ENCODE measurements at places on chromosomes 11 and 22. TPM values are rescaled to one million over a fixed set of nuclear protein-coding genes. Genes with fewer than 3 reads are reported as not detected.
A peak's percentile ranks its signal among the peaks of the same experiment; 100 is the strongest.

DNA sequence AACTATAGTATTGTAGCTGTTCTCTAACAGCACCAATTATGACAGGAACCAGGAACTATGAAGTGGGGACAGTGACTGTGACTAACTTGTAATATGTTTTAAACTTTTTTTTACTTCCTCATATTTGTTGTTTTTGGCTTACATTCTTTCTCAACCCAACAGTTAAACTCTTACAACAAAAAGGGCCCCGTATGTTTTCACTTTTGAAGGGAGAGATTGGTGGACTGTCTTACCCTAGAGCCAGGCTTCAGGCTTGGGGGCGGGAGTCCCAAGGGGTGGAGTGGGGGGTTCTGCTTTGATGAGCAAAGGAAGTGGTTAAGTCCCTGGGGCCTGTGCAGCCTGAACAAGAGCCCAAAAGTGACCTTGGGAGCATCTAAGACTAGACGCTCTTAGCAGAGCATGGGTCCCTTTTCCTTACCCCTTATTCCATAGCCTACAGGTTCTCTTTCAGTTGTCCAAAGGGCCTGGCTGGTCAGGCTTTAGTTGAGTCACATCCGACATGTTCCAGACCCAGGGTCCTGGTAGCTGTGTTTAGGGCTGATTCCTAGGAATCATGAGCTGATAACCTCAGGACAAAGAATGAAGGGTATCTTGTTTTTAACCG, 38.8 kb downstream of the STIM1 start:
- DNase-seq: no peak

GRCh38 chr22:26330971-26331625, 98.0 kb upstream of the ASPHD2 start:
- peak; percentile 3 for DNase-seq

GRCh38 chr11:95241681-95242081, 10.7 kb upstream of the SESN3 start:
- peak; percentile 57 for DNase-seq

NLRP6 gene
- polyA plus RNA-seq: not detected

DNA sequence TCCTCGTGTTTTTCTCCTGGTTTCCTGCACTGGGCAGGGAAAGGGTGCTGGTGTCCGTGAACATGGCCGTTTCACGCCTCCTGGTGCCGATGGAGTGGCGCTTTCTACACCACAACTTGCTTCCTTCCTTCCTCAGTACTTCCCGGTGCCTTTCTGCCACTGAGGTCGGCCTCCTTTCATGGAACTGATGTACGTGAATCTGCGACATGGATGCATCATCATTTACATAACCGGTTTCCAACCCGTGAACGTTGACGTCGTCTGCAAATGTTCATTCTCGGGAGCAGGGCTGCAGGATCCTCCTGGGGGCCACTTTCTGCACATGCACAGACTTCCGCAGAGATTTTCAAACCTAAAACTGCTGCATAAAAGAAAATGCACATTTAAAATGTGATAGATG, 474.4 kb downstream of the BRD1 start:
- DNase-seq: no peak

DNA sequence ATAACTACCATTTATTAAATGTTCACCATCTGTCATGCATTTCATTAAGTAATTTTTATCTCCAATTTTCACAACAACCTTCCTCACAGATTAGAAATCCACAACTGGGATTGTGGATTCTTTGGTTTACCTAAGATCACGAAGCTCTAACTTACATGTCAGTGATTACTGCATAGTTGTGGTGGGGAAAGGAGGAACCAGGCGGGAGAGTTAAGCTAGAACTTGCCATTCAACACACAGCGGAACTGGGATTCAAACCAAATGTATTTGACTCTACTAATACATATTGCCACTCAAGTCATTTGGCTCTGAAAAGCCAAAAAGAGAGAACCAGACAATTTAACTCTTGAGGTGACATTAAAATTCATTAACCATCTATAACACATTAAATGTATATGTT, 10.4 kb upstream of the LAYN start:
- no peak for DNase-seq

DNA sequence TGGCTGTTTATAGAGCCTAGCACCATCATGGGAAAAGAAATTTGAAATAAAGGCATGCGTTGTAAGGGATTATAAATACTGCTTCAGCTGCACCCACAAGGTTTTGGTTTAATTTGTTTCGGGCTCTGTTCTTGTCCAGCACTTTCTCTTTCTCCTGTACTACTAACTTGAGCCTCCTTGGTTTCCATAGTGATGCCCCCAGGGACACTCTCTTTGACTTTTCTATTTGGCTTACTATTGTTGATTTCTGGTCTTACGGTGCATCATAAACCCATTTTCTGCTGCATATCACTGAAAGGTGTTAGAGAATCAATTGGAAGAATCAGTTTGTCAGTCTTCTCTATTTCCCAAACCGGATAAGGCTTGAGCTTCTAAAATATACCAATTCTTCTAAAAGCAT, 1674.3 kb upstream of the RAG2 start:
- no peak for DNase-seq

- DNase-seq: no peak
These were observed 28.4 kb downstream of the C11orf91 start for GRCh38 chr11:33672273-33672672.

DNA sequence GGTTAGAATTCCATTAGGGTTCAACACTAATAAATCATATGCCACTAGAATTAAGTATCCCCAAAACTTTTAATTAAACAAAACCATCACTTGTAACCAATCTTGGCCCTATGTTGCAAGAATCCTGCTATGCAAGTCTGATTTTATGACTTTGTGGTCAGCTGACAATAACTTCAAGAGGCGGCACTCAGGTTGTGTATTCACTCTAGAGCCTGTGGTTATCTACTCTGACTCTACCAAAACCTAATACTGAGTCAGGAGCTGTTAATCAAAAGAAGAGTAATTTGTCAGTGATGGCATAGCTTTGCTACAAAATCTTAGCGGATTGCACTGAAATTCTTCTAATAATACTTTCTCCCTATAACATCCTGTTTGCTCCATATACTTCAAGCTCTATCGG, 253.7 kb downstream of the AASDHPPT start:
- DNase-seq: no peak

SHISAL1 gene
- 0.60 TPM for polyA plus RNA-seq

DCHS1 gene
- 35.1 TPM for polyA plus RNA-seq

DNA sequence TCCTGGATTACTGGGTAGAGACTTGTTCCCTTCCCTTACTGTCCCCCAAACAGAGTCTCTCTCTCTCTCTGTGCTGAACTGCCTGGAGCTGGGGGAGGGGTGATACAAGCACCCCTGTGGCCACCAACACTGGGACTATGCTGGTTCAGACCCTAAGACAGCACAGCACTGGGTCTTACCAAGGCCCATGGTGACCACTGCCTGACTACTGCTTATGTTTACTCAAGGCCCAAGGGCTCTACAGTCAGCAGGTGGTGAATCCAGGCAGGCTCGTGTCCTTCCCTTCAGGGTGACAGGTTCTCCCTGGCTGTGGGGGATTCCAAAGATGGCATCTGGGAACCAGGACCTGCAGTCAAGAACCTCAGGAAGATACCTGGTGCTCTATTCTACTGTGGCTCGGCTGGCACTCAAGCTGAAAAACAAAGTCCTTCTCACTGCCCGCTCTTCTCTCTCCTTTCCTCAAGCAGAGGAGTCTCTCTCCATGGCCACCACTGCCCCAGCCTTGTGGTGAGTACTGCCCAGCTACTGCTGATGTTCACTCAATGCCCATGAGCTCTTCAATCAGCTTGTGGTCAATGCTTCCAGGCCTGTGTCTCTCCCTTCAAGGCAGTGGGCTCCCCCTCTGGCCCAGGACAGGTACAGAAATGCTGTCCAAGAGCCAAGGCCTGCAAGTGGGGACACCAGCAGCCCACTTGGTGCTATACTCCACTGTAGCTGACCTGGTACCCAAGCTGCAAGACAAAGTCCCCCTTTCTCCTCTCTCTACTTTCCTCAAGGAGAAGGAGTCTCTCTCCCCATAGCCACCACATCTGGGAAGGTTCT, 41.8 kb upstream of the SHANK2 start:
- no peak for DNase-seq

OR5P2 gene
- polyA plus RNA-seq: 0.27 TPM

CAT gene
- 218 TPM for polyA plus RNA-seq

- DNase-seq: peak; percentile 99
These were observed at the start of gene MSANTD4 for GRCh38 chr11:106021967-106022794. Gene MSANTD4 (minus strand): TSS chr11:106022240. CDS start chr11:106010917, 11,323 bp downstream.

DNA sequence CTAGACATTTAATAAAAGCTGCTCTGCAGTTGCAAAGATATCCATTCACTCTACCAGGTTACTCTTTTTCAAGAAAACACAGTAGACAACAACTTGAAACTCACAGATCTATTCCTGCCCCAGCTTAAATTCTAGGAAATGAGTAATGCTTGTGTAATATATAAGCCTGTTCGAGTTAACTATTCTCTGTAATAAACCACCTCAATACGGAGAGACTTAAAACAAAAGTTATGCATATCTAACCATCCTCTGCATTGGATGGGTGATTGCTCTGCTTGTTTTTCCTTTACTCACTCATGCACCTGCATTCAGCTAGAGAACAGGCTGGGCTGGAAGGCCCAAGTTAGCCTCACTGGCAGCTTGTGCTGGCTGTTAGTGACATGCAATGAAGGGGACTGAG, 13.3 kb downstream of the LRRC4C start:
- DNase-seq: no peak

FOSL1 gene
- polyA plus RNA-seq: 0.19 TPM

FJX1 gene
- polyA plus RNA-seq: 5.6 TPM

DNA sequence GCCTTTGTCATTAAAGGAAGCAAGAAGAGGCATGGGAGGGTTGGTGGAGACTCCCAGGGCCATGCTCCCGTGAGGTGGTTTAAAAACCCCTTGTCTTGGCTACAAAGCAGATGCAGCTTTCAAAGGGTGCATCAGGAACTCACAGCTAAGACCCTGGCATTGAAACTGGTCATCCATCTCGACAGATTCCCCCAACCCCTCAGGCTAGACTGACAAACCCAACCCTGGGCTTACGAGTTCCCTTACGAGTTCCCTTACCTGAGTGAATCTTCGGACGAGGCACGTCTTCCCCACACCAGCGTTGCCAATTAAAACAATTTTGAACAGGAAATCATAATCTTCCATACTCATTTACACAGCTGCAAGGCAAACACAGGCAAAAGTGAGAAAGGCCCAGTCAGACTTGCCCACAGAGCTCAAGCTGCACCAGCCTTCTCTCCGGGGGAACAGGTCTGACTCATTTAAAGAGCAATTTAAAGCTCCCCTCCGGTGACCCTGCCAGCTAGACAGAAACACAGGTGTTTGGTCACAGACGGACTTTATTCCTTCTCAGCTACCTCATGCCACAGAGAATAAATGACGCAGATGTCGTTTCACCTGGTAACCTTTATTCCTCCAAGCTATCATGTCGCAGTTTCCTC, 74.6 kb downstream of the RAB30 start:
- no peak for DNase-seq

- no peak for DNase-seq
These were observed 7.2 kb downstream of the APLP2 start for GRCh38 chr11:130076778-130077481.

DNA sequence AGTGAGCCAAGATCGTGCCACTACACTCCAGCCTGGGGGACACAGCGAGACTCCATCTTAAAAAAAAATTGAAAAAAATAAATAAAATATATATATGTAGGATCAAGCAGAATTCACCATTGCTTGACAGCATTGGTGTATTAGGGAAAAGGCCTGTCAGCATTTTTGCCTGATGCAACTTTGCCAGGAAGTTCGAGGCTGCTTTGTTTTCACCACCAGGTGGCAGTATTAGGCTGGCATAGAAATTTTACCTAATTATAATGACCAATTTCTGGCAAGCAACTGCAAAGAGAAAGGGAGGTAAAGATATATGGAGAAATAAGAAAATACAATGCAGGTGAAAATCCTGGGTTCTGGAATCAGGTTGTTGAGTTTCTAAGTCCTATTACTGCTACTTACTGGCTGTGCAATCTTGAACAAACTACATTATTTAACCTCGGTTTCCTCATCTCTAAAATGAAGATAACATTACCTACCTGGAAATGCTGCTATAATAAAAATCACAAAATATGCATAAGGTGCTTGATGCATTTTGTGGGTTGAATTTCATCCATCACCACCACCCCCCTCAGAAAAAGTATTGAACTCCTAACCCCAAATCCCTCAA, 24.7 kb downstream of the LAYN start:
- peak; percentile 77 for DNase-seq

DNA sequence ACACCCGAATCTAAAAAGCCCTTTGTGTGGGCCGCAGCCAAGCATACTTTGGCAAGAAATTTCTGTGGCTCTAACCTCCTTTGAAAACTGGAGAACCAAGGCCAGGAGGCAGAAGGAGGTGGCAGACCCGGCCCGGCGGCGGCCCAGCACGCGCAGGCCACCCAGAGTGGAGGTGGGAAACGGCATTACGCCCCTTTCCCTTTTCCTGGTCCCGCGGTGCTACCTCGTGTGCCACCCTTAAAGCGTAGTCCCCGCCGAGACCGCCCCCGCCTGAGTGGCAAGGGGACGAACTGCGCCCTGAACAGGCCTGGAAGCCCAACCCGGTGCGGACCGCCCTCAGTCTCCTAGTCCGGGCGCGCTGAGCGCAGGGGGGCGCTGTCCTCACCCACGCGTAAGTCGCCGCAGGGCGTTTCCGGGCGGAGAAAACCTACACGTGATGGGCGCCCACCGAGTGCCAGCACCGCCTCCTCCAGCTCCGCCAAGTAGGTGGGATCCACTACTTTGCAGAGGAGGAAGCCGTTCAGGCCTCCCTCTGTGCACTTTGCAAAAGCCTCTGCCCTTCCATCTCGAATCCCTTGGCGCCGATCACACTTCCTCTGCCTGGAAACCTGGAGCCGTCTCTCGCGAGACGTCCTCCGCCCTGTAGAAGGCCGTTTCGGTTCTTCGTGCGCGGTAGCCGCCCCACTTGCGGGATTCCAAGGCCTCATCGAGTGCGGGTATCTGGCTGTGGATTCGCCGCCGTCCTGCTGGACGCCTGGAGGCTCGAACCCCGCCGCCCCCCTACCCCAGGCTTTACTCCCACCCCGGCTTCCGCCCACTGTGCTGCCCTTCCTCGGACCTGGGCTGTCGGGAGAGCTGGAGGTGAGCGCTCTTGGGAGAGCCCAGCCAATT, at the start of gene ACCS:
Gene ACCS (plus strand): TSS at position 430 of the 891 bp plus-strand sequence. CDS start 1,358 bp downstream, outside the sequence.
- peak; percentile 95 for DNase-seq

SYCE3 gene
- not detected for polyA plus RNA-seq

- no peak for DNase-seq
These were observed 8.9 kb downstream of the KCNJ11 start for GRCh38 chr11:17379383-17380180.

DNA sequence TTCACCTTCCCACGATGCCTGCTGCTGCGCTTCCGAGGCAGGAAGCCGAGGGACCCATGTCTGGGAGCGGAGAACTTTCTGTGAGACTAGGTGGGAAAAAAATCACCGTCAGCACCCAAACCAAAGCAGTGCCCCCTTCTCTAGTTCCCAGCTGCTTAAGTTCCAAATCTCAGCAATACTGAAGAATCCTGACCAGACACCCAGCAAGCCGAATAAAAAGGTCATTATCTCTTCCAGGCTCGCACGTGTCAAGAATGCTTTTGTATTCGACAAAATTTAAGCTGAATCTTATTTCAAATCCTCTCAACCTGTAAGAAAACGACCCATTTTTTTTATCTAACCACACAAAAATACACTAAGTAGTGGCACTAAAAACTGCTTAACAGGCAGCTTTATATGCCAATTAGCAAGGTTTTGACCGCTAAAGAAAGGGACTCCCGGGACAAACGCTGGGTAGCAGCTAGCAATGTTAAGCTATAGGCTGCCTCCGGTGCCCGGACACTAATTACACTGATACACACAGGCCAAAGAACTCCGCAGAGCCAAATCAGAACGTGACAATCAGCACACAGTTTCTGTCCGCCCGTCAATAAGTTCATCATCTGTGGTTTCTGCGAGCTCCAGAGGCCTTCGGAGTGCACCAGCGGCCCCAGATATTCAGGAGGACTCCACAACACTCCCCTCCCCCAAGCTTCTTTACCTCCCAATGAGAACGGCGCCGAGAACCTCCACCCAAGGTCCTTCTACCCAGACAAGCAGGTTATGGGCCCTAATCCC, 728 bp downstream of the RPL3 start:
- no peak for DNase-seq
